Activated CD4-positive, alpha-beta T cell treated with anti-CD3 and anti-CD28 coated beads, Interleukin-2, amount 50 U/mL, for 24 hours (primary cell): ENCODE measurements at places on chromosomes 12 and 14.

- no peak for DNase-seq
Observed at GRCh38 chr12:89216211-89216952, 135.9 kb downstream of the DUSP6 start.

DNA sequence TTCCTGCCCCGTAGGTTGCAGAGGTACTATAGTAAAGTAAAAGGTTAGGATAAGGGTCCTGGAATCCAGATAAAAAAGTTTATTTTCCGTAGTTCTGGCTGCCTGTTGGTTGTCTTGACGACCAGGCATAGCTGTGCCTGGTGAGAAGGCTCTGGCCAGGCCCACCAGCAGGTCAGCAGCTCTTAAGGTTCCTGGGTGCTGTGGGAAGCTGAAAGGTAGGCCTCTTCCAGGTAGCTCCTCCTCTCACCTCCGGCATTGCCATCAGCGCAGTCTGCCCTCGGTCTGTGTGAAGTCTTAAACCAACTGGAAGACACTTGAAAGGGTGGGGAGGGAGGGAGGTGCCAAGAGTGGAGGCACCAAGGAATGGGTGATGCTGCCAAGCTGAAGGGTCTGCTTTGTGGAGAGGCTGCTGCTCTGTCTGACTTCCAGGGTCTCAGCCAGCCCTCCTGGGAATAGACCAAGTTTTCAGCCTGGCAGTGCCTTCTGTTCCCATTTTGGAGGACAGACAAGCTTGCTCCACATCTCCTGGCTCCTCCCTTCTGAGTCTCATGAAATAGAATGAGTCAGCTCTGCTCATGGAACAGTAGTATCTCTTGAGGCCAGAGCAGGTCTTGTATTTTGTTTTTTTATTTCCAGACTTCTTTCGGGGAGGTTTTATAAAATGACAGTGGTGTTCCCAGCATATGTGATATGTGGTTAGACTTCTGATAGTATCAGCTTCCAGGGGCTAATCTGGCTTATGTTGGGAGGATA lies 5.2 kb upstream of the ACADS start:
- no peak for DNase-seq

- no peak for DNase-seq
Observed at GRCh38 chr12:65470256-65470655, 191.8 kb downstream of the MSRB3 start.

GRCh38 chr12:15562263-15562662 lies 226.9 kb downstream of the EPS8 start:
- no peak for DNase-seq

GRCh38 chr12:98113548-98113947 lies 401.8 kb upstream of the TMPO start:
- no peak for DNase-seq

- no peak for DNase-seq
Observed at GRCh38 chr12:63862187-63862968, 17.9 kb downstream of the SRGAP1 start.

GRCh38 chr12:42786400-42787148 lies 197.0 kb upstream of the PRICKLE1 start:
- no peak for DNase-seq
